ENCODE measurements at places on chromosomes 7 and 10. TPM values are rescaled to one million over a fixed set of nuclear protein-coding genes. Genes with fewer than 3 reads are reported as not detected.

The VWA2 gene
- 0.16 TPM for total RNA-seq

The NPSR1 gene
- not detected for total RNA-seq

The GLRX3 gene
- 40.7 TPM for total RNA-seq

The BEND7 gene
- 4.9 TPM for total RNA-seq

The CALHM3 gene
- total RNA-seq = not detected

The CYP3A4 gene
- not detected for total RNA-seq

The OR2F1 gene
- total RNA-seq = not detected

The FEZF1 gene
- total RNA-seq = not detected

The GIMAP6 gene
- total RNA-seq = 0.16 TPM

The AKR1C2 gene
- total RNA-seq = 36.7 TPM

The FGL2 gene
- total RNA-seq = 0.16 TPM

The CNNM1 gene
- total RNA-seq = 0.36 TPM

The TCTN3 gene
- total RNA-seq = 34.1 TPM

The NOS3 gene
- 3.9 TPM for total RNA-seq

The C10orf62 gene
- not detected for total RNA-seq

The SEC31B gene
- 7.1 TPM for total RNA-seq

The LRRD1 gene
- not detected for total RNA-seq

The THNSL1 gene
- 2.1 TPM for total RNA-seq

The PON1 gene
- total RNA-seq = not detected

The HTR5A gene
- not detected for total RNA-seq

The TAF3 gene
- total RNA-seq = 2.3 TPM

The ALOX5 gene
- not detected for total RNA-seq

The VSTM4 gene
- 71.4 TPM for total RNA-seq

The IFIT1B gene
- total RNA-seq = under 0.01 TPM

The KCND2 gene
- 0.65 TPM for total RNA-seq

The AMPH gene
- 22.6 TPM for total RNA-seq

The PPIF gene
- total RNA-seq = 46.8 TPM

The TEX36 gene
- 0.32 TPM for total RNA-seq

The CLCN1 gene
- under 0.01 TPM for total RNA-seq

The PNLIP gene
- not detected for total RNA-seq

The NAT16 gene
- total RNA-seq = not detected
